ENCODE measurements at places on chromosomes 4 and X. TPM values are rescaled to one million over a fixed set of nuclear protein-coding genes. Genes with fewer than 3 reads are reported as not detected.

PRRG1 gene
- total RNA-seq, result 11.8 TPM

GRCh38 chr4:122784261-122784660 is 42.4 kb upstream of the FGF2 start:
- DNase-seq, result no peak

GRCh38 chr4:110107866-110108265 is 90.5 kb downstream of the ELOVL6 start:
- no peak for DNase-seq

DNA sequence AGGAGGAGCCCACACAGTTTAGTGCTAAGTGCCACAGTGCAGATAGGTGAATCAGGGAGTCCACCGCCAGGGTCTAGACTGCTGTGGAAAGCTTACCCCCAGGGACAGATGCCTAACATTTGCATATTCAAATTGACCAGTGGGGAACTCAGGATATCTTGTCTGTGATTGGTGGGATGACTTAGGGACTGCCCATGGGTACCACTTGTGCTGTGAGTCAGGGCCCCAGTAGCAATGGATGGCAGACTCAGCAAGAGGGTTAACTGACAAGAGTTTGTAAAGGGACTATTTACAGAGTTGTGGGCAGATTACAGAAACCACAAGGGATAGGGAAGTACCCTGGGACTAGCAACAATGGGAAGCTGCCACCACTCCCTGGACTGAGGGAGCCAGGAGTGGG is 282.1 kb downstream of the BCOR start:
- DNase-seq, result no peak

DNA sequence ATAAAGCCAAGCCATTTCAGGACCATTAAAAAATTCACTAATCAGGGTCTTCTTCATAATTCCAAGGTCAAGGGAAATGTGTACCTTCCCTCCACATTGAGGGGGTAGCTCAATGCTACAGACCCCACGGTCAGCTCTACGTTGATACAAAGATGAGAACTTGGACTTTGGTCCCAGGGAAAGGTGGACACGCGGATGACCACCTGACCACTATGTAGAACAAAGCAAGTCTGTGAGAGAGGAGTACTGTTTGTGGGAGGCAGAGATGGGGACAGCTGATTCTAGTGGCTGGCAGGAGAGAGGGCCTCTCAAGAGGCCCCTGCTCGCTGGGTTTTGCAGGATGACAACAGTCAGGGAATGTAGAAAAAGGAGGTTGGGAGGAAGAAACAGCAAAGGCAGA is 58.0 kb downstream of the SLC2A9 start:
- DNase-seq, result no peak

Data from left colon (tissue), 2 donors.